ENCODE measurements at places on chromosomes 3 and 15.

DNA sequence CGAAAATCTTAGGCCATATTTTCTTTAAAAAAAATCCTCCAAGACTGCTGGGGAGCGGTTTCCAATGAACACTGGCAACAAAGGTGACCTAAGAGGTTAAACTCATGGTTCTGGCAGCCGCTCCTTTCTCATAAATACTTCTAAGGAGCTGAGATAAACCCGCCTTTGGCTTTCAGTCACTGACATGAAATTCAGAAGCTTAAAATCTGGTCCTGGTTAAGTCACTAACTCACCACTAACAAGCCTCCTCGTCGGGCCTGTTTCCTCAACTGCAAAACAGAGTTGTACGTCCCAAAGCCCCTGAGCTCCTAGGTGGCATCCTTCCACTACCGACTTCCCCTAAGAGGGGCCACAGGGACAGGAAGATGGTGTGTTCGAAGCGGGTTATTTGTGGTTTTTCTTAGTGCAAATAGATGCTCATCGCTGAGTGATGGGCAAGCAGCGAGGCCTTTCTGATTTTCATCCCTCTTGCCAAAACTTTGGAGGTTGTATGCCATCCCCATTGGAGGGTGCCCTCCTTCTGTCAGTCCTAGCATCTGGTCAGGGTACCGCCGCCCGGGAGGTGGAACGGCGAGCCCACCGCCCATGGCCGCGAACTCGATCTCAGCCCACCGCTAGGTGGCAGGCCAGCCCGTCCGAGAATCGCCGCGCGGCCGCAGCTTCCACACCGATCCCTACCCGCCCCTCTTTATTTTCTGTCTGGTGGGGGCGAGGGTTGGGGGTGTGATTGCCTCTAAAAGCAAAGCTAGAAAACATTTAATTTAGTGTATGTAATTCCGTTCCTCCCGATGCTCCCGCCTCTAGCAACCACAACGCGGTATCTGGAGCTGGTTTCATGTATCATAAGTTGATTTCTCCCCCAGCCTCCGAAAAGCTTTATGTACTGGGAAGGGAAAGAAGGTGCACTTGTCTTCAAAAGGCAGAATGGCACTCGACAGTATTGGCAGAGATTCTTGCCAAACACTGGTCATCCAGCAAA is 4.6 kb downstream of the BCL6 start:
- peak; percentile 40 for DNase-seq

GRCh38 chr3:16704941-16705340 is 99.7 kb upstream of the DAZL start:
- no peak for DNase-seq

DNA sequence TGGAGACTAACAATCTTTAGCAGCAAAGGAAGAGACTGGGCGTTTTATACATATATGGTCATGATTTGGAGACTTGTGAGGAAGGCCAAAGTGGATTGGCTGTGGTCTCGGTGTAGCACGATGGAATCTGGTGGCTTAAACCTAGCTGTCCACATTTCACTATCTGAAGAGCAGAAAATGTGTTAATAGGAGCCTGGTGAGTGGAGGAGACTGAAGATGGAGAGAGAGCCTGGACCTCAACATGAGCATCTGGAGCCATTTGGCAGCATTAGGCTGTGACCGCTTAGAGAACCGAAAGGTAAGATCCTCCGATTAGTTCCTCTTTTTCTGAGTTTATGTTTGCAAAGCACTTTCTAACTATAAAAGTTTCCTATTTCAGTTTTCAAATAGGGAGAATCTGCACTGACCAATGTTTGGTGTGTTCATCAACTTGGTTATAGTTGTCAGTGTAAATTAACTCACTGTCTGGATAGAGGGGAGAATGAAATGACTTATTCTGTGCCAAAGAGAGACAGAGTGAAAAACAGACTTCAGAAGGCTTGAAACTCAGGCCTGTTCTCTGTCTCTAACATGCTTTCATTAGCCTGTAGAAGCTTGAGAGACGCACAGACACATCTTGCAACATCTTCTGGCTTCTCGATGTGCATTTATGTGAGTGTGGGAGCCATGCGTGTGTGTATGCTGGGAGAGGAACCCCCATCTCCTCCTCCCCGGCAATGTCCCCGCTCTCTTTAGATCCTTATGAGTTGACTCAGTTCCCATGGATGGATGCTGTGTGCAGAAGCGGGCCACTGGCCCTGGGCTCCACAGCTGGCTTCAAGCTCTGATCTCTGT is 244.7 kb upstream of the TBL1XR1 start:
- DNase-seq: peak; percentile 90

GRCh38 chr3:58006661-58007060 is 1.6 kb upstream of the FLNB start:
- DNase-seq: no peak

DNA sequence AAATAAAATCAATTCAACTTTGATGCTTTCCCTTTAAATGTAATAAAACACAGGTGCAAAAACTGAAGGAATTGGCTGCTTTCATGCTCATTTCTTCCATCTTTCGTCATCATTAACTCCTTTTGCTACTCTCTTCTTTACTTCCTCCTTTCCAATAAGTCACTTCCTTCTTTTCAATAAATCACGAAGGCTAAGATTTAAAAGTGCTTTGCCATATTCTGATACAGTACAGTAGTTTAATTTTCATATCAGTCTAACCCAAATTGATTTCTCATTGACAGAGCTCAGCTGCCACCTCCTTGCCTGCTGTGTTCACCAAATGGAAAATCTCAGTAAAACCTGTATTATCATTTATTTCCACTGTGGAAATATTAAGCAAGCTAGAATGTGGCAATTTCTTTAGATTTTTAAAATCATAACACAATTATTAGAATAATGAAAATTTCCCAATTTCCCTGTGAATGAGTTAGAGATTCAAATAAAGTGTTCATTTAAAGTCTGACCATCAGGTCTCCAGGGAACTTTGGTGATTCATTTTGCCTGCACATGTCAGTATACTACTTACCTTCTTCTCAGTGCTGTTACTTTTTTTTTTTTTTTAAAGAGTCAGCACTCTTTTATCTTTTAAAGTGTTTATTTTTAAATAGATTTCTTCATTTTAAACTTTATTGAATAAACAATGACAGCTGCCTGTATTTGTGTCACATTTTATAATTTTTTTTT is 41.6 kb downstream of the NANOGP8 start:
- DNase-seq: no peak

DNA sequence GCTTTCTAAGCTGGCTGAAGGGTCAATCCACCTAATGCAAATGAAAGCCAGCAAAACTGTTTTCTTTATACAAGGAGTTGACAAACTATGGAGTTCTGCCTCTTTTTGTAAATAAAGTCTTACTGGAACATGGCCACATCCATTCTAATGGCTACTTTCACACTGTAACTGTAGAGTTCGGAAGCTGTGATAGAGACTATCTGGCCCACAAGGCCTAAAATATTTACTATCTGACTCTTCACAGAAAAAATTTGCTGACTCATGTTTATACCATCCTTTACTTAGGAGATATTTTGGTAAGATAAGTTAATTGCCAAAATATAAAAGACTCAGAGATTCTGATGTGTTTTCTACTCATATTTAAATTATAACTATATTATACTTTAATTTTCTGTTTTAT is 93.7 kb upstream of the GK5 start:
- no peak for DNase-seq

DNA sequence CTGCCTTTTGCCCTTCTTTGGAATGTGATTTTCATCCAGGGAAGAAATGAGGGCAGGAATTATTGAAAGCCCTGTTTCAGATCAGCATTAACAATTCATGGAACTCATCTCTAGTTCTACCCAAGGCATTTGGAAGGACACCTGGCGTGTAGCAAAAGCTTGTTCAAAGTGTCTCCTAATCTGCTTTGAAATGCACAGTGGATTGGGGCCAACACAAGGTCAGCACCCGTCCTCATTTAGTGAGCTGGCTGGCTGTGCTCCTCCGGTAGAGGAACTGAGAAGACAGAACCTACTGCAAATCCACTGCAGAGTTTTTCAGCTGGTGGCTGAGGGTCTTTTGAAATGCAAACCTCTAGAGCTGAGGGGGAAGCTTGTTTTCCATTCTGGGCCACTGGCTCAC is 141.6 kb upstream of the STT3B start:
- peak; percentile 36 for DNase-seq

DNA sequence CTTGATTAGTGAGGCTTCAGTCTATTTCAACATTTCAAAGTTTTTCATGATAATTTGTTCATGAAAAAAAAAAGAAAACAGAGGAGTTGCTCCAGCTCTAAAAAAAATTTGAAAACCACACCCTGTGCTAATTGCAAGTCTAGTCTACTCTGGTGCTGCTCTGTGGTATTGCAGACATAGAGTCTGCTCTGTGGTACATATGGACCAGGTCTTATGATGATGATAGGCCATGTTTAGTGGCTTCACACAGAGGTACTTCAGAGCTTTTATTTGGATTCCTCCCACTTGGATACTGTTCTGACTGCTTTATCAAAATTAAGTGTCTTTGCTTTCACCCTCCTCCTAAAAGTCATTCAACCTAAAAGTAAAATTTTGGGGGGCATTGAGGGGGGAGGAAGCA is 160.8 kb downstream of the ALCAM start:
- no peak for DNase-seq

- DNase-seq: no peak
Measured at GRCh38 chr3:66904336-66904735, 93.8 kb upstream of the KBTBD8 start.

- DNase-seq: no peak
Measured at GRCh38 chr3:86982883-86983282, 8.1 kb downstream of the VGLL3 start.

- DNase-seq: no peak
Measured at GRCh38 chr15:72967811-72968530, 84.3 kb upstream of the NEO1 start.

DNA sequence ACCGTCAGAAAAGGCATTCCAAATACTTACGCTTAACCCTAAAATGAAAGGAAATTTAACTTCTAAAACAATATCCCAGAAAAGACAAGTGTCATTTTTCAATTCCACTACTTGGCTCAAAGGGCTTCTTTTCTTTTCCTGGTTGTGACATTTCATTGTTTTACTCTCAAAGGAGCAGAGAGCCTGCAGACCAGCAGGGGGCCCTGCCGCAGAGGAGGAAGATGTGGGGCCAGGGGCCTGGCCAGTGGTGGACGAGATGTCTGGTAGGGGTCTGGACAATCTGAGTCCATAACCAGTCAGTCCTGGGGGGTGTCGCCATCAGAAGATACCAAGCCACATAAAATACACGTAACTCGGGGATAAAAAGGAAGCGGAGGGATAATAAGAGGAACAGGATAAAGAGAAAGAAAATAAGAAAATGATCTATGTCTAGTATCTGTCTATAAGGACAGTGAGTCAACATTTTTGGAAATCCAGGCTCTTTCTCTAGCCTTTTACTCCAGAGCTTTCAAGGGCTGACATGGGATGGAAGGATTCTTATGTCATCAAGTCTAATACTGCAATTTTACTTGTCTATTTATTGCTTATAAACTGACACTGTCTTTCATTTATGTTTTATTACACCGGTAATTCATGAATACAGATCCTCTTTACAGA is 54.2 kb upstream of the ARHGEF3 start:
- peak; percentile 30 for DNase-seq

DNA sequence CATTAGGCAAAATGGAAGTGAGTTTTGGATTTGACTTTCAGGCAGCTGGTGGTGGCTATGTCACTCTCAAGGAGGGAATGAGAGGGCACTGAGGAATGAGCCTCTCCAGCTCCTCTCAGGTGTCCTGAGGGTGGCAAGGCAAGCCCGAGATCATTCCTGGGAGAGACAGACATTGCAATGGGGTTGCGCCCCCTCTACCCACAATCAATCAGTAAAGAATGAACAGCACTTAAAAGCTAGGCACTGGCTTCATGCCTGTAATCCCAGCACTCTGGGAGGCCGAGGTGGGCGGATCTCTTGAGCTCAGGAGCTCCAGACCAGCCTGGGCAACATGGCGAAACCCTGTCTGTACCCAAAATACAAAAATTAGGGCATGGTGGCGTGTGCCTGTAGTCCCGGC is 14.1 kb upstream of the SHF start:
- no peak for DNase-seq

GRCh38 chr3:150063237-150063636 is 92.5 kb upstream of the PFN2 start:
- no peak for DNase-seq

- DNase-seq: peak; percentile 97
Measured at GRCh38 chr15:59299929-59300617, 72.6 kb downstream of the MYO1E start.

DNA sequence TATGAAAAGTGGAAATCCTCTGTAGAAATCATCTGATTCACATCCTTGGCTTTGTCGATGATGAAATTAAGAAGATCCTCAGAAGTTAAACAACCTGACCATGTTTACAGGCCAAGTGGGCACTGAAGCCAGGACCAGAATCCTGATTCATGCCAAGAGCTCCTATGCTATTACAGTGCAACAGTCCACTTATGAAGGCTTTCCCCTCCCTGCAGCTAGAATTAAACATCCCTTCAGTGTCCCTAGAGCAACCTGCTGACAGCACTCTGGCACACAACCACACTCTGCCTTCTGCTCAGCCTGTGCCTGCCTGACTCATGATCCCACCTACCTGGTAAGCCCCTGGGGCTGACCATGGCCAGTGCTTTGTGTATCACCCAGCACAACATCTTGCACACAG is 33.8 kb downstream of the TXNRD3 start:
- DNase-seq: no peak

GRCh38 chr3:100256731-100257151 is 4.1 kb upstream of the TBC1D23 start:
- DNase-seq: no peak
